NCI-H526 (cell line): ENCODE measurements at places on chromosomes 5 and 9.
A peak's percentile ranks its signal among the peaks of the same experiment; 100 is the strongest.

DNA sequence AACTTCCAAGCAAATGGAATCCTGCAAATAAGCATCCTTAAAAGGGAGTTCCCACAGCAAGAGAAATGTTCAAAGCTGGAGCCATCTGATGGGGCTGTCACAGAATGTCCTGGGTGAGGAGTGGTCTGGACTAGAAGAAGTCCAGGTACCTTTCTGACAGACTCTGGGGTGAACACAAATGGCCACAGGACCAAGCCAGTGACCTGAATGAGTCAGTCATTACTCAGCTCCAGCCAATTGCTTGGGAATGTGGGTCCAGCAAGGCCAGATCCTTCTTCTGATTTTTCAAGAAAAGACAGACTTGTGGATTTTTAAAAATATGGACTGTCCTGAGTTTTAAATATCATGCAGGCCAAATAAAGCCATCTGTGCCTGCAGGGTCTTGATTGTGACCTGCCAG lies 30.1 kb downstream of the GALNT10 start:
- DNase-seq: no peak

GRCh38 chr5:142219146-142219545 lies 105.7 kb downstream of the SPRY4 start:
- no peak for DNase-seq

GRCh38 chr9:98300611-98301010 lies 45.2 kb upstream of the TBC1D2 start:
- DNase-seq: no peak

DNA sequence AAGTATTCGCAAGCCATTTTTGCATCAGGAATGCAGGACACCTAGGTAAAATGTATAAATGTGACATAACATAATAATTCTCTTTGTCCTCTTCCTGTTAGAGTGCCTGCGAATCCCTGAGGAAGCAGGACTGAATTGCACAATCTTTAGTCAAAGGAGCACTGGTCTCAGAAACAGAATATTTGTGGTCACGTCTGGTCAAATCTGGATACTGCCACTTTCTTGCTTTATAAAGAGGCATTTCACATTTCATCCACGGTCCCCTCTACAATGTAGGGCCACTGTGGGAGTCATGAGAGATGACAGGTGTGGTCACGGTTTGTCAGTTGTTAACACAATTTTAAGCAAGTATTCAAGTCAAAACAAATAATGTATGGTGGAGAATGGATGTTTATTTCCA lies 564.0 kb downstream of the IRX1 start:
- no peak for DNase-seq

- no peak for DNase-seq
Measured at GRCh38 chr5:33810491-33811120, 81.2 kb downstream of the ADAMTS12 start.

DNA sequence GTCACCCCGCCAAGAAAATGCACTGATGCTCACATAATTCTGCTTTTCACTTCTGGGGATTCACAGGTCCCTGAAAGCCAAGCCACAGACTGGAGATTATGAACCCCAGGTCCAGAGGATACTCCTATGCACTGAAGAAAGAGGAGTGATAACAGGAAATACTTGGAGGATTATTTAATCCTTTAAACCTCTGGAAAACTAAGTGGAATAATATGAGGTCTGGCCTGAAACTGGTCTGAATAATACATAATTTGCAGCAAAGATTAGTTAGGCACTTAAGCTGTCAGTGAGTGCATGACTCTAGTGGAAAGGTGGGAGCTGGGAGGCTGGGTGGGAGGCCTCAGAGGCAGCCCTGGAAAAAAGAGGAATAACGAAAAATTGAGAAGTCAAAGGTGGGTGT lies 45.7 kb downstream of the MARCHF3 start:
- DNase-seq: no peak

- DNase-seq: peak; percentile 44
Measured at GRCh38 chr9:83649080-83649479, 26.1 kb downstream of the IDNK start.

DNA sequence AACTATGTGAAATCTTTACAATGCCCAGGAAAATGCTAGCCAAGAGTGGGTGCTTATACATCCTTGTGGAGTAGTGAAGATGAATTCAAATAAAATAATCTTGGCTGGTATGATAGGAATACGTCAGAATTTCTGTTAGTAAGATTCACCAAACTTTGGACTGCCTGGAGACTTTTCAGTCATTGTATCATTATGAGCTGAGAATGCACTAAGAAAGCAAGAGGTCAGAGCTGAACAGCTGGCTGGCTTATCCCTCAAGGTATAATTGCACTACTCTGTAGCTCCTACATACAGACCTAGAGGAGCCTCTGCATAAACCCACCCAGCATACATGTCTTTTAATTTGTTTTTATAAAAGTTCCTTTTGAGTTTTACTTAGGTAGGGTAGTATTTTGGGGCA lies 568.5 kb upstream of the RIOK2 start:
- DNase-seq: no peak

DNA sequence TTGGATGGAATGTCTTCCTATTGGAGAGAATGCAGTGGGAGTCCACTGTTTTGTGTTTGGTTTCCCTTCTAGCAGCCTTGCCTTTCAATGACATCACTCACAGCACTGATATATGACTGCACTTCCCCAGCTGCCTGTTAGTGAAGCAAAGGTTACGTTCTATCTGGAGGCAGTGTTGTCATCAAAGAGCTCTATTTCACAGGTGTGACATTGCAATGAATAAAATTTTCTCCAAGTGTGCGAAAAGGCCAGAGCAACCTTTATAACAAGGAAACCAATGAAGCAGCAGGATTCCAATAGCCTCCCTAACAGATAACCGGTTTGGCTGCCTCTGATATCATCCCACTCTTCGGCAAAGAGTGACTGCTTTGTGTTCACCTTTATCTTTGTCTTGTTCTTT lies 523.5 kb upstream of the ZNF608 start:
- DNase-seq: no peak

- DNase-seq: no peak
Measured at GRCh38 chr9:98809311-98810101, 2.0 kb downstream of the GALNT12 start.

DNA sequence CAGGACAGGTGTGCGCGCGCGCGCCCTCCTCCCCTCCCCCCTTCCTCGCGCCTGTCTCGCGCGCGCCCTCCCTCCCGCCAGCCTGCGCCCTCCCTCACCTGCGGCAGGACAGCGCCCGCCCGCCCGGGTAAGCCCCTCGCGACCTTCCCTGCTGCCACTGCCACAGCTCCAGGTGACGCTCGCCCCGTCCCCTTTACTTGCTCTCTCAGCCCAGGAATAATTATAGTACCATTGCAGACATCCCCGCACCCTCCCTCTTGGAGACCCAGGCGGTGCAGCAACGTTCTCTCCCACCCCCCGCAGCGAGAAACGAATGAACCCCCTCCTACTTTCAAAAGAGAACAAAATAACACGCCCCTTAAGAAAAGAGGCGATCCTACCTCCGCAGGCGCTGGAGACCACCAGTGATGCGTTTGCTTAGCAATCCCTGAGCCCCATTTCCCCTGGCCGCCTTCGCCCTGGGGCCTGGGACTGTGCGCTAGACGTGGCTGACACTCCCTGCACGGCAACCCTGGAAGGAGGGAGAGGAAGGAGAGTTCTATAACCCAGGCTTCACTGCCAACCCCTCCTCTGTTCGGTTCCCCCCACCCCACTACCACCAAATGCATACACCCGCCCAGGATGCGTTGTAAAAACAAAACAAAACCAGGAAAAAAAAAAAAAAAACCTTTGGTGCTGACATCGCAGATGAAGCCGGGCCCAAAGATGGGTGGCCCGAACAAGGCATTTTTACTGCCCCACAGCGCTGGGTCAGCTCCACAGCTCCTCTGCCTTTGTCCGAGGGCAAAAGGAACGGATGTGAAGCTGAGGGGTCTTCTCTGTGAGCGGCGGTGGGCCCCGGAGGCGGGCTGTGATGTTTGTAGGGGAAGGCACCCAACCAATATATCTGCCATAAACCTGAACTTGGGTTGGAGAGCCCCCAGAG lies 5.6 kb upstream of the PURA start:
- peak; percentile 73 for DNase-seq

- no peak for DNase-seq
Measured at GRCh38 chr9:120693700-120694008, 20.6 kb downstream of the MEGF9 start.

DNA sequence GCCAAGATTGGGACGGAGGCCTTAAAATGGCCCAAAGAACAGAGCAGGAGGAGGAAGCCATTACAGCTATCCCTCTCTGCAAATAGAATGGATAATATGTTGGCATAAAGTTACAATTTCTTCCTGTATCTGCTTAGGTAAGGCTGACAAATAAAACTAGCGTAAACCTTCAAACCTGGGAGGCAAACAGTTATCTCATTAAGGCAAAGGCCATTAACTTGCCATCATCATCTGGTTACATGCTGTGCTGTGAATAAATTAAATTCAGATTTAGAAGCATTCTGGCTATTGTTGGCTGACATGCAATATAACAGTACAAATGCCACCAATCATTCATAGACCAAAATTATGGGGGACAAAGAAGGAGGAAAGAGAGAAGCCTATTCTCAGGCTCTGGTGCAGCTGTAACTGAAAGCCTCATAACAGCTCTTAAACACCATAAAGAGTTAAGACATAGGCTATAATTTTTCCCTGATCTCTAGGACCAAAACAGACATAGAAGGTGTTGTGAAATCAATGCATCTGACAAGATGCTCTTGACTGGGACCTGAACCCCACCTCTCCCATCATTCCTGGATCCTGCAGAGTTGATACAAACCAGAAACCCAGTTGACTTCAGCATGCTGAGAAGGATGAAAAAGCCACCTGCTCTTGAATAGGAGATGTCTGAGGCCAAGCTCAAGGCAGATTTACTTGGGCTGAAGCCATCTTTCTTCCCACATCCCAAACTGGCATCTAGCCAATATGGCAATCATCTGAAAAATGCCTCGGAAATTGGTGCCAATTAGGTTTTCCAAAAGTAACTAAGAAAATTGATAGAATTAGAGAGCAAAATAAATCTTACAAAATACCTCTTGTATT lies 62.5 kb downstream of the PLCXD3 start:
- no peak for DNase-seq

DNA sequence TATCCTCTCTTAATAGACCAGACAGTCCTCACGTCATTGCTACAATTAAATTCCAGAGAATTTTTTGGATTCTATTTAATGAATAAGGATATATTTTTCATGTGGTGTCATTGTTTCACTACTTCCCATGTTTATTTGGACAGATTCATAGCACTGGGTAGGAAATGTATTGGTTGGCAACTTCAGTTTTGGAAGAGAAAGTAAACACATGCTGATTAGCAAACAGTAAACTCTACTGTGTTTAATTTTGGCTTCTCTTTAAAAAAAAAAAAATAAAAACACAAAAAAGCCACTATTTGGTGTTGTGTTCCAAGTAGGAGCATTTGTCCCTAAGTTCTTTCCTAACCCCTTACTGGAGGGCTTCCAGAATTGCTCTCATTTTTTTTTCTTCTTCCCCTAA lies 77.3 kb downstream of the NFIB start:
- no peak for DNase-seq

DNA sequence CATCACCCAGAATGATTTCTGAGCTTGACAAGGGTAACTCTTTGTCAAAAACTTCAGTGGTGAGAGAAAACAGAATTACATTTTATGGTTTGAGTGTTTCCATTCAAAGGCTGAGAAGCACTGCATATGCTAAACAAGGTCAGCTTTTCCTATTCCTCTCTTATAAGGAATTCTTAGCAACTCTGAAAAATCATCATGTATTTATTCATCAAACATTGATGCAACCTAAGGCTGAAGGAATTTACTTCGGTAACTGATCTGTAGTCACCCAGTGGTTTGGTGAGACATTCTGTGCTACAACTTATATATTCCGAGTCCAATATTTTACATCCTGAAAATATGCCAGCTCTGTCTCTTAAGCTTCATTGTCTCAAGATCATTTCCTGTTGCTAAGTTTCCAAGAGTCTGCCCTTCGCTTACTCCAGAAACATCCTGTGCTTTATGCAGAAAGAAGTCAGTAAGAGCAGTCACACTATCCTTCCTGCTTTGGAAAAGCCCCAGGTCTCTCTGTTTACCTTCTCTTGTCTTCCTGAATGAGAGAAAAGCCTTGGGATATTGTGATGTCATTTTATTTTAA lies 176.6 kb upstream of the TBCA start:
- no peak for DNase-seq
